ENCODE measurements at places on chromosomes 3 and 15.
A peak's percentile ranks its signal among the peaks of the same experiment; 100 is the strongest.

DNA sequence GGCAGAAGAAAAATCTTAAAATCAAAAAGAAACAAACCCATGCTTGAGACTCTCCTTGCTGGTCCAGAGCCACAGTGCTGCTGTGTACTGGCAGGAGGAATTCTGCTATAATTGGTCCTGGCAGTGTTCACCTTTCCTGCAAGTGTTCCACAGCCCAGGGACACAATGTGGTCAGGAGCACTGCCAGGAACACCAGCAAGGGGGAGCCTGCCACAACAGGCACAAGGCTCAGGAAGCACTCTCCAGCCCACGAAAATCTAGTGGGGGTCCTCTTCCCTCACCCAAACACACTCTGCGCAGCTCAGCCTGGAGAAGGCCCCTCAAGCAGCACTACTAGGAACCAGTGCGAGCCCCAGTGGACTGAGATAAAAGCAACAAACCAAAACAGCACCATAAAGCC, 92.9 kb downstream of the UBE3A start:
- no peak for DNase-seq

- peak; percentile 44 for DNase-seq
Measured at GRCh38 chr3:188267790-188268335, 113.9 kb downstream of the LPP start.

DNA sequence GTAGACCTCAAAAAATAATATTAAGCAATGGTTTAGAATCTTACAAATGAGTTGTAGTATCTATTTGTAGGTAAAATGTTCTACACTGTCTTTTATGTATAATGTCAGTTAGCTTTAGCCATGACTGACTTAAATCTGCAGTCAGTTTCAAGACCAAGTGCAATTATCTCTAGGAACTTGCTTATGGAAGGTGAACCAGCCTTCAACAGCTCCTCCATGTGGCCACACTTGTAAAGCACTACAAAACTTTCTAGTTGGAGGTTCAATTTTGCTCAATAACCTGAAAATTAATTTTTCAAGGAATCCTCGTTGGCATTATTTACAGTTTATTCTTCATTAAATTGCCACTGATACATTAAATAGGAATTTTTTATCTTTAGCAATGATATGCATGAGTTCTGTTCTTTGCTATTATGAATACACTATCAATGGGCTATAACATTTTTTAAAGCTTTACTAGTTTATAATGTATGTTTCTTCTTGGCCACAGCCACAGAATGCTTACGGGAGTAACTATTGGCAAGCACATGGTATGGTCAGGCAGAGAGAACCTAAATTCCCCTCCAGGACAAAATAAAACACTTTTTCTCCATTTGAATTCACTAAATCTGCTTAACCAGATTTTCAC, 315.3 kb upstream of the UBE2E2 start:
- DNase-seq = peak; percentile 6

DNA sequence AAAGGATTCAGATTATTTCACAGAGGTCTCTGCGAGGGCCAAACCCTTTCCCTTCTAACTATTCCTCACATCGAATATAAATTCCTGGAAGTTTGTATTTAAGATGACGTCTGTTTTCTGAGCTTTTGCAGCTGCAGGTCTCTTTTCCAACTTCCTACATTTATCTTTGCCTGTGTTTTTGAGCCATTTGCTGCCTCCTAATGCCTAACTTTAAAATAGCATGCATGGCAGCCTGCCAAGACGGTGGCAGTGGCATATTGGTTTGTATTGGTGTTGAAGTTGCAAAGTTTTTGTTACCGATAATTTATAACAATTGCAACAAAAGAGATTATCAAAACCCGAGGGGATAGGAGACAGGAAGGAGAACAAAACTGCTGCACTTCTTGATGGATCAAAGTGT, 187.1 kb upstream of the DNAJC19 start:
- DNase-seq = peak; percentile 4

GRCh38 chr3:160565442-160566403, at the start of gene KPNA4:
KPNA4 (minus strand) TSS chr3:160565571; CDS start chr3:160565282, 289 bp downstream.
- peak; percentile 96 for DNase-seq

- no peak for DNase-seq
Measured at GRCh38 chr3:87898971-87899370, 159.8 kb downstream of the CGGBP1 start.

DNA sequence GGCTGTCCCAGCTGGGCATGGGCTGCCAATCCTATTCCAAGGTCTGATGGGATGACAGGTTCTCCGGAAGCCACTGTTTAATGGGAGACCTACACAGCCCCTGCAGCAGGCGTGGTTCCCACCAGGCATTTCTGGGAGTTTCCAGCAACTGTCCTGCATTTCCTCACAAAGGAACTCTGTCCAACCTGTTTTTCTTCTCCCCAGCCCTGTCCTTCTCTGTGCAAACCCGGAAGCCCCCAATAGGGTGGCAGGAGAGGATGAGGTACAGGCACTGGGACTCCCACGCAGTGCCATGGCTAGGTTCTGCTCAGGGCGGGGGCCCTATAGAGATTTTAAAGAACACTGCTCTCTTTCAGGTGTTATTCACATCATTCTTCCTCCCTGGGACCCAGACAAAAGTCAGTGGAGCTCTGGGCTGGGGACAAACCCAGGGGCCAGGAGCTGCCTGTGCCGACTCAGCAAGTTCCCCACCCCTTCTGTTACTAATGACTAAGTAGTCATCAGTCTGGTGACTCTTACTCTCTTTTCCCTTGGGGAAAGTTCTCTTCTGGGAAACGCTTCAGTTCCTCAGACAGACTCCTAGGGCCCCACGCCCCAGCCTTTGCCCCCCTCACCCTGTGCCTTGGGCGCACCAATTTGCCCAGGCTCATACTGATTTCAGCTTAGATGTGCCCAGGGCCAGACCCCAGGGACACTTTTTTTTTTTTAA, 97.7 kb downstream of the CD47 start:
- DNase-seq = peak; percentile 79

GRCh38 chr3:4756855-4757574, 222.2 kb upstream of the BHLHE40 start:
- DNase-seq = no peak

- no peak for DNase-seq
Measured at GRCh38 chr3:59774000-59774399, 724.2 kb upstream of the CFAP20DC start.

DNA sequence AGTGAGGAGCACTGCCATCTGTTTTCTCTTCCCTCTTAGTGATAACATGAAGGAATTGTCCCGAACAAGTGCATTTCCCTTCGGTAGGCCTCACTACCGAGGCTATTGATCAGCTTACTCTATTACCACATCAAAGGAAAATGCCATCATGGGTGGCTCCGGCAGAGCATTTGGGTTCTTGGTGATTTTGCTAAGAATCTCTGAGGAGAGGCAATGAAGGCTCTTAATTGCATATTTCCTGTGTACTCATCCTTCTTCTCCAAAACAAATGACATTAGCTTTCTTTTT, 35.3 kb downstream of the CHRD start:
- no peak for DNase-seq

DNA sequence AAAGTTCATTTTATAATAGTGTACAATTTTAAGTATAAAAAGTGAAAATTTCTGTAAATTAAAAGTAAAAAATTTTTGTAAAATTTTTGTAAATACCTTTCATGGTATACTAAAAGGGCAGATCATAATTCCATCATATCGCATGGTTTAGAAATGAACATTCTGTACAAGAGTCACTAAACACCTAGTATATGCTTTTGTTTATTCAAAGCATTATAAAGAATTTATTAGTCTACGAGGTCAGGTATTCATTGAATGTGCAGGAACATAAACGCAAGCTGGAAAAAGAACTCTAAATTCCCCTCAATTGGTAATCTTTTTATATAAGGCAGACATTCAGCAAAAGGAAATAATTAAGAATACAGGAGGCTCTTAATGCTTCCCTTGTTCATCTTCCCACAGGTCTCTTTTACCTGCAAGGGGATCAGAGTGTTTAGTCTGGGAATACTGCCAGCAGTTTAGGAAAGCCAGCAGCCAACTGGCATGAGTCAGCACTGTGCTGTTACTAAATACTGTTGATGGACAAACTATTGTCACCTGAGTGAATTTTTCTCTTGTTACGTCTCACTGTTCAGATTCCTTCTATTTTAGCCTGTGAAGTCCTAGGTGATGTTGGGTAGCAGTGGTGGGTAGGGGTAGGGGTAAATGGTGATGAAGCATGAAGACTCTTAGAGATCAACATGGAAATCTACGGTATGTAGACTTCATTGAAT, 70.1 kb downstream of the UQCC5 start:
- peak; percentile 76 for DNase-seq

DNA sequence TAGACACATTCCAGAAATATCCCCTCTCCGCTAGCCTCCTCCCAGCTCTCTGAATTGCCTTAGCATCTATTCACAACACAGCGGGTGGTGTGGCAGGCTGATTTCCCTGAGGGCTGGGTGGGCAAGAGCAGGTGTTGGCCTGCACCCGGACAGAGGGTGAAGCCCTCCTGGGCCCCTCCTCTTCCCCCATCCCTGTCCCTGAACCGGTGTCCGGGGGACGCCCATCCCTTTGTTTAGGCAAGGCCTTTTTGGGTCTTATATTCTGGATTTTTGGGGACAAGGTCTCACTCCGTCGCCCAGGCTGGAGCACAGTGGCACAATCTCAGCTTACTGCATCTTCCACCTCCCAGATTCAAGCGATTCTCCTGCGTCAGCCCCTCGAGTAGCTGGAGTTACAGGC, 55.2 kb upstream of the KLHL25 start:
- no peak for DNase-seq

GRCh38 chr3:70811880-70812279, 499.4 kb upstream of the MDFIC2 start:
- DNase-seq = peak; percentile 21

DNA sequence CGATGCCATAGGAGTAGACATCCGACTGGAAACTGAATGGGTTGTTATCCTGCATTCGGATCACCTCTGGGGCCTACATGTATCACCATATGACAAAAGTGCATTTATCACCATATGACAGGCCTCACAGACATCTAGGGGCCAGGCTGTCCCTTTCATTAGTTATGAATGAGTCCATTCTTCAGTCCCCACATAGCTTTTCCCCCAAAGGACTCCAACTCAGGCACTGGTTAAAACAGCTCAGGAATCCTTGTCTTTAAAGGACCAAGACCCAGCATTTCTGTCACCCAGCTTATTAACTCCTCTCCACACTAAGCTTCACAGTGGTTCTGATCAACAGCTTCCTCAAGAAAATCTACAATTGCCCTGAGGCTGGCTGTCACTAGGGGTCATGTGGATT, 28.3 kb downstream of the MKRN2 start:
- DNase-seq = no peak

GRCh38 chr3:144622845-144623244, 651.2 kb downstream of the DIPK2A start:
- DNase-seq = no peak

- no peak for DNase-seq
Measured at GRCh38 chr3:153818338-153818737, 302.9 kb upstream of the ARHGEF26 start.

DNA sequence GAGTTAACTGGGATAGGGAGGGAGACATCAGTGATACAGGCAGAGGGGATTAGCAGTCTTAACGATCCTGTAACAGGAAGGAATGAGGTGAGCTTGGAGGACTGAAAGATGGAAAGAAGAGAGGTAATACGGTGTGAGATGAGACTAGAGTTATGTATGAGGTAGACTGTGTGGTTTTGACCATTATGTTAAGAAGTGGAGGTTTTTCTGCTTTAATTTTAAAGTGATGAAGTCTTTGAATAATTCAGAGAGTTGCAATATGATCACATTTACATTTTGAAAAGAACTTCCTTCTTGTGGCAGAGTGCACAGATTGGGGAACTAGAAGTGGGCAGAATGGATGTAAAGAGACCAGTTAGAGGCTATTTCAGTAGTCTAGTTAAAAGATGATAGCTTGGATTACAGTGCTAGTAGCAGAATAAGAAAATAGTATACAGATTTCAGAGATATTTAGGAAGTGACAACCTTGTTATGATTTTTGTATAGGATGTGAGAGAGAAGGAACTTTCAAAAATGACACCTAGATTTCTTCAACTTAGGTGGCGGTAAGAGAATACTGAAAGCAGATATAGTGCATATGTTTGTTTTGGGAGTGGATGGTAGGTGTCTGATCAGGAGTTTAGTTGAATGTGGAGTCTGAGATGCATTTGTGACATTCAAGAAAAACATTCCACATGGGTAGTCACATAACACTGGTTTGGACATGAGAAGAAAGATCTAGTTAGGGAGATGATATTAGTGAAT, 40.5 kb downstream of the STT3B start:
- DNase-seq = no peak

DNA sequence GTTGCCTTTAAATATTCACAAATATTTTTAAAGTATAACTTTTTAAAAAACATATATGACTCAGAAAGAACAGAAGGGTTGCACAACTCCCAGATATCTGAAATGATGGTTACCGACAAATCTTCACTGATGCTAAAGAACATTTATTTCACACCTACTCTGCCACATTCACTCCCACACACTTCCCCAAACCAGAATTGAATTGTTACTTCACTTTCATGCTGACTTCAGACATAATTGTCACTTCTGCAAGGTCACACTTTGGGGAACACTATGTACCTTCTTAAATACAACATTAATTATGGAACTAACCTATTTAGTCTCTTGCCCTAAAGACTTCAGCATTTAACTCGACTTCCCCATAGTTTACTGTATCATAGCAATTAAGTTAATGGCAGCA, 795.1 kb downstream of the FHIT start:
- DNase-seq = no peak

DNA sequence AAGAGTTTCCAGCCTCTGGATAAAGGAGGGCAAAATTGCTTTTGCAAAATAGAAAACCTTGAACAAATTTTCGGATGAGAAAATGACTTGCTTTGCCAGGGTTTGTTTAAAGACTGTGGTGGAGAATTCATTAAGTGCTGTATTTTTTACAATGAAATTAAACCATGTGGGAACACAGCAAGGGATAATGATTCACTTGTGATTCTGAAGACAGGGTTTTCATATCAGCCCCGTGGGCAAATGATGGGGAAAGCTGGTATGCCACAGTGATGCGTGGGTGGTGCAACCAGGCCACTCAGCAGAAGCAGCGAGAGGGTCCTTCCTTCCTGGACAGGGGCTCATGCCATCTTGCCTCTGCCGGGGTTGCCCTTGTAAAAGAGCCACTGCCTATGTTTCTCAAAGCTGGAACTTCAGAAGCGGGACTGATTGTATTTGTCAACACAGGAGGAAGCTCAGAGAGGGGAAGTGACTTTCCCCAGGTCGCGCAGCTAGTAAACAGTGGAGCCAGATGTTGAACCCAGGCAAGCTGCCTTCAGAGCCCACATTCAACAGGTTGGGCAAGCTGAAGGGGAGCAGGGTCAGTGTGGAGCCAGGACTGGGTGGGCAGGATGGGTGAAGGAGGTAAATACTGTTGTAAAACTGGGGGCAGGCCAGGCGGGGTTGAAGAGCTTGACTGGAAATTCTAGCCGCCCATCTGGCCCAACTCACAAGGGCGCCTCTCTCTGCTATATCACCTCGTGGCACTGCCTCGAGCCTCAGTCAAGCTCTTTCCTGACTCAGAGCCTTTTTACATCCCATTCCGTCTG, 79.1 kb downstream of the TOP2B start:
- no peak for DNase-seq

GRCh38 chr15:67406257-67406861, 114.6 kb upstream of the C15orf61 start:
- no peak for DNase-seq
